ENCODE measurements at places on chromosomes 5 and 9.

DNA sequence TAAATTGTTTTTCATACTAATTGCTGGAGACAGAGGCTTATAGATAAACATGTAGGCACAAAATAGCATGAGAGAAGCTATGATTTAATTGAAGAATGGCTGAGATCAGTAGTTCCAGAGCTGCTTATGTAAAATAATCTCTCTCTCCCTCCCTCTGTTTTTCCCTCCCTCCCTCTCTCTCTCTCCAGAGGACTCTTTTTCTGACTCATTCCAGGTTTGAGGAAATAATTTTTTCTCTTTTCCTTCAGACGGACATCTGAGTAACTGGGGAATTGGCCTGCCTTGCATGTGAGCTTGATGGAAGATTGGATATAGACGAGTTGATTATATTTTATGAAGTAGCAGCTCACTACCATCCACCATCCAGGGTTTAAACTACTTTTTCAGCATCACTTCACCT, 35.5 kb downstream of the KCTD16 start:
- DNase-seq: no peak

DNA sequence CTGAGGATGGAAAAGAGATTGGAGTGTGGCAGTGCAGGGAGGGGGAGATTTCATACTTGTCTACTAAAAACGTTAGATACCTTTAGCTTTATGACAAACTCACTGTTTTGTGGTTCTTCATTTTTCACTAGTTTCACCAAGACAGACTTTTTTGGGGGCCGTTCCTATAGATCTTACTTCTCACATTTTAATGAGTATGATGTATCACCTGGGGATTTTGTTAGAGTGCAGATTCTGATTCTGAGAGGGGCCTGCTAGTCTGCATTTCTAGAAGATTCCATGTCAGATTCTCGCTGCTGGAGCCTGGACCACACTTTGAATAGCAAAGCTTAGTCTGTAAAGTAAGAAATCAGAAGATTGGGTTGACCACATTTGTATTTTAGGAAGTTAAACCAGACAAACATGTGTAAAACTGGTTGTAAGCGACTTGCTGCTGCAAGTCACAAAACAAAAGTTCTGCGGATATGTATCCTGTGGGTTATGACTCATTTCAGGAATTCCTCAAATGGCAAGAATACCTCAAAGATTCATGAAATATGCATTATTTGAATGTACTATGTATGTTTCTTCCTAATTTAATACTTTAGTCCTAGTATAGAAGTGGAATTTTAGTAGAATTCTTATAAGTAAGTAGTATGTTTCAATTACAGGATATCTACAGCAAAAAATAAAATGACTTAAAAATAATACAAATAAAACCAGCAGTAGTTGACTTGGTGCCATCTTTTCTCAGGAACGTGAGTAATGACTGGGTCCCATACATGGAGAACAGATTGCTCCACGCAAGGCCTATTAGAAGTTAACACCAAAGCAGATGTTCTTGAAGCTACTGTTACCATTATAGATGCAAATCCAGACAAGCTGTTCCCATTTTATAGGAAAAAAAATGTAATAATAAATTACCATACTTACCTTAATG, 27.8 kb downstream of the NFIL3 start:
- DNase-seq: no peak

DNA sequence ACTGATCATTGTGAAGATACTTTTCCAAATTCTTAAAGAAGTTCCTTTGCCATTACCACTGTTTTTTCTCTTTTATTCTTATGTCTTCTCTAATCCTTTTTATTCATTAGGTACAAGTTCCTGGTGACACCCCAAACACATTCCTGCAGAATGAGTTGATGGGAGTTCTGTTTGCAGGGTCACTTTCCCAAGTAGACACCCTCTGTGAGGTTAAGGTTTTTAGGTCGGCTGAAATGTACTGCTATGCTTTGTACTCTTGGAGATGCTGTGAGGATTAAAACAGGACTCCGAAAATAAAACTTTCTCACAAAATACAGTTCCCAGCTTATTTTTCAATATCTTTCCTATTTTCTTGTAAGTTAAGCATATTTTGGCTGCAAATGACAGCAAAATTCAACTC, 143.3 kb upstream of the TLE4 start:
- DNase-seq: no peak

DNA sequence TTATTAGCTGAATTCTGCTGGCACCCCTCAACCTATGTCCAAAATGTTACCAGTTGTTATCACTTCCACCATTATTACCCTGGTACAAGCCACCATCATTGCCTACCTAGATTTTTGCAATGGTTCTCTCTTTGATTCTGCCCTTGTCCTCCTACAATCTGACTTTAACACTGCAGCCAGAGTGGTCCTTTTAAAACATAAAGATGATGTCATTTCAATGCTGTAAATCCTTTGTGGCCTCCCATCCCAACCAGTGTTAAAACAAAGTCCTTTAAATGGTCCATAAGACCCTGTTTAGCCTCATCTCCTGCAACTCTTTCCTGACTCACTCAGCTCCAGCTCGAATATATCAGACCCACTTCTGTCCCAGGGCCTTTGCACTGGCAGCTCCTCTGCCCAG, 54.9 kb upstream of the FSTL4 start:
- no peak for DNase-seq

- no peak for DNase-seq
Observed at GRCh38 chr5:82881571-82882174, 195.5 kb downstream of the TMEM167A start.

- no peak for DNase-seq
Observed at GRCh38 chr5:113245427-113246225, 189.2 kb downstream of the TSSK1B start.

DNA sequence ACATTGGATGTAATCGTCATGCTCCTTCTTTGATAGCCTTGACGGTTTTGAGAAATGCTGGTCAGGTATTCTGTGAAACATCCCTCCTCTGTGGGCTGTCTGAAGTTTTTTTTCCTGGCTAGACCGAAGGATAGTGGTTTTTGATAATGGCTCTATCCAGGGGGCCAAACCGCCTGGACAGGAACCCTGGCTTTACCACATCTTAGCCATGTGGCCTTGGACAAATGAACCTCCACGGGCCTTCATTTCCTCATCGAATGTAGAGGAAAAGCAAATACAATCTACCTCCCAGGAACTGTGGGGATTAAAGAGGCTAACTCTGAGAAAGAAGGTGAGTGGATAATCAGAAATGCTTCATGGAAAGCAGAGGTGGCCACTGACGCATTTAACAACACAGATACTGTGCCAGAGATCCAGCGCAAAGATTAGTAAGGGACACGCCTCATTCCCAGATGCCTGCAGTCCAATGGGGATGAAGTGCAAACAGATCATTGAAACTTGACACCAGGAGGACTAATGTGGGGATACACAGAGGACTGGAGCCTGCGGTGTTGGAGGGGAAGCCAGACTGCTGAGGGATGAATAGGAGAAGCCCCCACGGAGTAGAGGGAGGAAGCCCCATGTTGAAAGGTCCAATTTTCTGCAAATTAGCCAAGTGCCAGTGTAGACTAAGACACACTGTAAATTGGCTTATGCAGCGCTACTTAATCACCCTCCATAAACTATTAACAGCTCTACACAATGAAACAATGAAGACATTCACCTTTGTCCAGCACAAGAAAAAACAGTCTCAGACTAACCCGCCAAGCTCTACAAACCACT, 41.6 kb downstream of the MYO10 start:
- DNase-seq: no peak

GRCh38 chr5:142627383-142628217, 58.3 kb downstream of the FGF1 start:
- DNase-seq: no peak

- DNase-seq: peak; percentile 1
Observed at GRCh38 chr5:109455598-109456096, 45.9 kb upstream of the PJA2 start.

DNA sequence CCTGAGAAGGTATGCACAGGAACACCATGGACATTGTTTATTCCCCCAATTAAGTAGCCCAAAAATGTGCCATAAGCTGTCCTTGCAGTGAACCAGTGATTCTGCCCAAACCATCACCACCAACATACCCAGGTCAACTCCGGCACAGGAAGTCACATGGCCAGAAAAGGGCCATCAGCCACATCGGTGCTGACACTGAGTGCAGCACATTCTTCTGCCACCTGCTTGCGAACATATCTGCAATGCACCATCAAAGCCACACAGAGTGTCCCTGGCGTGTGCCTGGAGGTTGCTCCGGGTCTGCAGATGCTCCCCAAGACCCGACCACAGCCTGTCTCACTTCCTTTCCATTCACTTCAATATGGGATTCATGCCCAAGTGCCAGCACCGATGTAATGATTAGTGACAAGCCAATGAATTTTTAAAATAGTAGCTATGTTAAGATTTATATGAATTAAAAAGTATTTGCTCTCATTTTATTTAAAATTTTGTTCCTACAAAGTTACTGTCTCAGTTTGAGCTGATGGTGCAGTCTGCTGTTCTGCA, 37.6 kb downstream of the SYK start:
- no peak for DNase-seq

GRCh38 chr5:36423578-36424307, 122.0 kb upstream of the RANBP3L start:
- no peak for DNase-seq

DNA sequence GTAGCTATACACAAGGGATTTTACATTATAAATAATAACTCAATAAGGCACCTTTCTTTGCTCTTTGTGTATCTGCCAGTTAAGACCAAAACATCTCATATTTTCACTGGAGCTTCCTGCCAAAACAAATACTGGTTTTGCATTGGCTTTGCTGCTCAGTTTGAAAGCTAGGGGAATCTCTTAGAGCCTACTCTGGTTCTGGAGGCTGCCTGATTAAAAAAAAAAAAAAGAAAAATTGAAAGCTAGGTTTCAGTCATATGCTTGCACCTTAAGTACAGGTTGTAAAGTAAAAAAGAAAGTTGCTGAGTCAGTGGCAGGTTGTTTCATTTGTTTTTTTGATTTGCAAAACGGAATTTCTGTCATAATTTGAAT, 2.3 kb downstream of the DENND4C start:
- no peak for DNase-seq

DNA sequence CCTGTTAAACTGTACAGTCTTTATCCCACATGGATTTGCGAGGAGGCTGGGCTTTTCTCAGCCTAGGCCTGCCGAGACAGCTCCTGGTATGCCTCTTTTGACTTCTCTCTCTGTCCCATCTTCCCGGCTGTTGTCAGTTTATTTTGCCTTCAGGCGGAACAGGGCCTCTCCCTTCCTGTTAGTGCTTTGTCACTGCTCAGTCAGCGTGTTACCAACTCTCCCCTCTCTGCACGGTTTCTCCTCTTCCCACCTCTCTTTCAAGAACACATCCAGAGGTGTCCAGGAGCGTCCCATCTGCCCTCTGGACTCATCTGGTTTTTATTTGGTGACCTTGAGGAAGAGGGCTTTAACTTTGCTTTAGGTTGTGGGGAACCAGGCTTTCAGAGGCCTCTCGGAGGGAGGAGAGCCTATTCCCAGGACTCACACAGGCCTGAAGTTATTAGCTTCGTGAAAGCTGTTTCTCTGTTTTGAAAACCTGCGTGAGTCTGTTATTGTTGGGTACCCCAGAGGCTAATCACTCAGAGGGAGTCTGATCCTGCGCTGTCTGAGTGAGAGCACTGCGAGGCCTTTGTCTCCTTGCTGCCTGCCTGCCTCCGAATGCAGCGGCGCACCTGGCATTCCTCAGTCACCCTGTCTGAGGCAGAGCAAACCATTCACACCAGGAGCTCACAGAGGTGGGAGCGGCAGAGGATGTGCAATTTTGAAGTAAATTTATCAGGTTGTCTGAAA, 234.4 kb upstream of the MPDZ start:
- DNase-seq: no peak

DNA sequence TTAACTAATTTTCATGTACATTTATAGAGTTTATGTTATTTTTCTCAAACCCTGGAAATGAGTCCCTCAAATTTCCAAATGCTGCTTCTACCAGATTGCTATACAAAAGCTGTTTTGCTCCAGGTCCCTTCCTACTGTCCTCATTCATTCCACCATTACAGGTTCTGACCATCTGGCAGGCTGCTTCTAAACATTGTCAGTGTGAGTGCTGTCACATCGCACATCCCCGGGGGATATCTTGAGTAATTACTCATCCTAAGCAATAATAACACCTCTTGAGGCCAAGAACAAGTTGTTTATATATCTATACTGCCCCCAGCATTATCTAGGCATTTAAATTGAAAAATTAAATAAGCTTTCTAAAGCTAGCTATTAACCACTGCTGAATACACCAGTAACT, 1675.3 kb upstream of the CDH6 start:
- no peak for DNase-seq

GRCh38 chr5:37717613-37718431, 122.0 kb downstream of the GDNF start:
- DNase-seq: no peak

- DNase-seq: no peak
Observed at GRCh38 chr5:142886211-142886610, 116.0 kb downstream of the ARHGAP26 start.

DNA sequence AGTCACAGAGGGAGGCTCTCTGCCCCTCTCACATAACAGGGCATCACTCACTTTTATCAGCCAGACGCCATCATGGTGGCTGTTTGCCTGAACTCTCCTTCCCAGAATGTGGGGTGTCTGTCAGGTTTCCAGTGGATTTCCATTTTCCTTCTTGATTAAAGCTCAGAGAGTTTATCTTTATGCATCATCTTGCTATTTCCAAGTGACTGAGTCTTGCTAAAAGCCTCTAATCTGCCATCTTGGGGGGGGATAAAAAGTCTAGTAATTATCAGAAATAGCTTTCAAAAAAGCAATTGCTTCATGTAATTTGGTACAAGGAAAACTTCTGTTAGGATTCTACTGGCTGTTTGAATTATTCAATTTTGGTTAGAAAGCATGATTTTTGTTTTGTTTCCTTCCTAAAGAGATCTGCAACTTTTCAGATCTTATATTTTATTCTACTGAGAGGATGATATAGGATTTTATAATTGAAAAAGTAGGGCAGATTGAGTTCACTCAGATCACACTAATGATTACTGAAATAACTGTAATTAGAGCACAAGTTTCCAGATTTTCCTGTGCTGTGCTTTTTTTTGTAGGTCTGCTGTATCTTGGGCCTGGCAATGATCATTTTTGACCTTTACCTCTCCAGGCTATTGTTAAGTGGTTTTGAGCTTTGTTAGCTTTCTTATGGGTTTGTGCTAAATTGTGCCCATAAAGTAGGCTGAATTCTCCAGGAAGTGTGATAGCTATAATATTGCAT, 661.5 kb downstream of the TLE4 start:
- DNase-seq: no peak

DNA sequence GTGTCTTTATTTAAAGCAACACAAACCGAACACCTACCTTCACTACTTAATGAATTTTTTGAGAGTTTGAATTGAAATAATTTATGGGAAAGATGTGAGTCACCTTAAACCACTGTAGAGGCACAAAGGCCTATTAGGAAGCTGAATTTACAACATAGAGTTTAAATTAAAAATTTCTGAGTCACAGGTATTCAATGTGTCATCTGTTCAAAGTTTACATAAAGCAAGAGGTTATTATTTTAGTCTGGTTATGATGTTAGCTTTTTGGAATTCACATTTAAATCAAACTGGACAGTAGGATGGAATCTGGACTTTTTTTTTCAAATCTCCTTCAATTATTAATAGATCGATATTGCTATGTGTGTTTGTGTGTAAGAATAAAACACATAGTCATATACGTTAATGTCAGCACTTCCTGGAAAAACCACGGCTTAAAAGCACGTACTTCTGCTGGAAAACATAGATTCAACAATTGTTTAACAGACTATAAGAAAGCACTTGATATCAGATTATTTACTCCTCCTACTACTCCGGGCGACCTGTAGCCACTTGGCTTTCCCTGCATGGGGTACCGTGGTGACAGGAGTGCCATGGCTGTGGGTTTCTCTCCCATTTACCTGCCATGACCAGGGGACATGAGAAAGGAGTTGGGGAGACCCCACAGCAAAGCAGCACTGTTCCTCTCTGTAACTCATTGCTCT, 638.6 kb downstream of the SEMA5A start:
- DNase-seq: no peak
